ENCODE measurements at places on chromosomes 13 and 19. TPM values are rescaled to one million over a fixed set of nuclear protein-coding genes. Genes with fewer than 3 reads are reported as not detected.

DNA sequence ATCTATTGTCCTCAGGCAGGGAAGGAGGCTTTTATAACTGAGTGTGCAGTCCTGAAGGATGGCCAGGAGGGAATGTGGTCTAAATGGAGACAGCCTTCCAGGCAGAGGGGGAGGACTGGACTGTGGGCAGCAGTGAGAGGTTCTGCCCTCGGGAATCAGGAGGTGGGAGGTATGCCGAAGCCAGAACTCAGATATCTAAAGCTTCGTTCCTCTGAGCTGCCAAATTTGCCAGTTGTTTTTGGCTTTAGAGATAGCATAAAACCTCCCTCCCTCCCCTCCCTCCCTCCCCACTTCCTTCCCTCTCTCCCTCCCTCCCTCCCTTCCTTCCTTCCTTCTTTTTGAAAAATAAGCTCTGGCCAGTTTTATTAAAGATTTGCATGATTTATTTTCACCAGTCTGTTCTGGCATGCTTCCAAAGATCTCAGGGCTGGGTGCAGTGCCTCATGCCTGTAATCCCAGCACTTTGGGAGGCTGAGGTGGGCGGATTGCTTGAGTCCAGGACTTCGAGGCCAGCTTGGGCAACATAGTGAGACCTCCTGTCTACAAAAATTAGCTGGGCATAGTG, 2.4 kb downstream of the MEDAG start:
- H3K27ac ChIP-seq, result no peak overlapping the region
- H3K36me3 ChIP-seq, result no peaks in the 10 kb centered on the region
- H3K27me3 ChIP-seq, result peaks cover 52% of the 10 kb centered on the region
- peaks cover 6% of the 10 kb centered on the region for H3K4me1 ChIP-seq
- H3K4me3 ChIP-seq, result no peak overlapping the region
- DNase-seq, result no peak

GRCh38 chr19:3469638-3470499, 10.5 kb downstream of the SMIM24 start:
- no peak overlapping the region for H3K27ac ChIP-seq
- no peak for DNase-seq
- H3K4me3 ChIP-seq, result no peak overlapping the region
- no peaks in the 10 kb centered on the region for H3K36me3 ChIP-seq
- H3K4me1 ChIP-seq, result no peaks in the 10 kb centered on the region
- no peaks in the 10 kb centered on the region for H3K27me3 ChIP-seq

DNA sequence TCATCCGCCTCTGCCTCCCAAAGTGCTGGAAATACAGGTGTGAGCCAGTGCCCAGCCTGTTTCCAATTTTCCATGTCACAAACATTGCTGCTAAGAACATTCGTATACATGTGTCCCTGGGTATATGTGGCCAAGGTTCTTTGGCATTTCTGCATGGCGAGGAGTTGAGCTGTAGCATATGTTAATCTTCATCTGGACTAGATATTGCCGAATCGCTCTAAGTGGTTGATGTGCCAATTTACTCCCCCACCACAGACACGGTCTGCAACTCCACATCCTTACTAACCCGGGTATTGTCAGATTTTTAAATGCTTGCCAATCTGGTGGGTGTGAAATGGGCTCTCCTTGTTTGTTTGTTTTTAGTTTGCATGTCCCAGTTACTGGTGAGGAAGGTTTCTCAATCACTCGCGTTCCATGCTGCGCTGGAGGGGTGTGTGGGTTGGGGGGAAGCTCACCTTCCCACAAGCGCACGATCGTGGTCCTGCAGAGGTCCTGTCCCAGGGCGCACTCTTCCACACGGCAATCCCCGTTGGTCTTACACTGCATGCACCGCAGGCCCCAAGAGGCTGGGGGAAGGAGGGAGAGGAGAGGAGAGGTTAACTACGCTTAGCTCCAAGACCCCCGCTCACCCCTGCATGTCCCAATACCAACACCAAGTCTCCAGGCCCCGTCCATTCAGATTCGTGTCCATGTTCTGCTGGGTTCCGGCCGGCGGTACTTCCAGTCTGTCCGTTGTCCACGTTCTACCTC, 2.7 kb downstream of the PLAUR start:
- peaks cover 10% of the 10 kb centered on the region for H3K36me3 ChIP-seq
- peaks cover 55% of the 10 kb centered on the region for H3K4me1 ChIP-seq
- H3K27ac ChIP-seq, result no peak overlapping the region
- H3K4me3 ChIP-seq, result no peak overlapping the region
- DNase-seq, result peak; percentile 32

DNA sequence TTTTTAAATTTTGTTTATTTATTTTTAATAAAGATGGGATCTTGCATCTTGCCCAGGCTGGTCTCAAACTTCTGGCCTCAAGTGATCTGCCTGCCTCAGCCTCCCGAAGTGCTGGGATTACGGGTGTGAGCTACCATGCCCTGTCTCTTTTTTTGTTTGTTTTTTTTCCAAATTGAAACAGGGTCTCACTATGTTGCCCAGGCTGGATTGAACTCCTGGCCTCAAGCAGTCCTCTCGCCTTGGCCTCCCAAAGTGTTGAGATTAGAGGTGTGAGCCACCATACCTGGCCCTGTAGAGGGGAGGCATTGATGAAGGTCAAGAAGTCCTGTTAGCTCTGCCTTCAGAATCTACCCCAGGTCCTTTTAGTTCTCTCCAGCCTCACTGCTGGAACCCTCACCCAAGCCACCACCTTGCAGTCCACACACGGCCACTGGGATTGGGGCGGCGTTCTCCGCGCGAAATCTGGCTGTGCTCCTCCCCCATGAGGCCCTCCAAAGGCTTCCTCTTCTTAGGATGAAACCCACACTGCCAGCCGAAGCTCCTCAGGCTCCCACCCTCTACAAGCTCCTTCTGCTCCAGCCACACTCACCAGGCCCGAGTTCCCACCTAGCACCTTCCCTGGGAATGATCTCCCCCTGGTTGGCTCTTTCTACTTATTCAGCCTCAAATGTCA, 34.9 kb downstream of the ACTN4 start:
- H3K27ac ChIP-seq, result no peak overlapping the region
- no peak overlapping the region for H3K4me3 ChIP-seq
- H3K27me3 ChIP-seq, result no peaks in the 10 kb centered on the region
- H3K36me3 ChIP-seq, result no peaks in the 10 kb centered on the region
- no peak for DNase-seq
- peaks cover 99% of the 10 kb centered on the region for H3K4me1 ChIP-seq

DNA sequence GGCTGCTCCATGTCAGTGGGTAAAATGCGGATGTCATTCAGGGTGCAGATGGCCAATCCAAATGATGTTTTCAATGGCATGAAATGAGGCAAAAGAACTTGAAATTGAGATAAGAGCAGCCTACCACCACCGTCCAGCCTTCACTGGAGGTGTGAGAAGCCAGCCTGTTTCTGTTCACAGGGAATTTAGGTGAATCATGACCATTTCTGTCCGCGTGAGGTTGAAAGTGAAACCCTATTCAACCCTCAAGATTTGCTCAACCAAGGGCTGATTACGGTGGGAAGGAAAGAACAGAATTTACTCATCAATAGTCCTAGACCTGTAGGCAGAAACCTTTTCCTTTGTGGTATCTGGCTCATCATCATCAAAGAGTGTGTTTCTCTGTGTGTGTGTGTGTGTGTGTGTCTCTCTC, 370.7 kb downstream of the COG6 start:
- no peaks in the 10 kb centered on the region for H3K27me3 ChIP-seq
- peaks cover 13% of the 10 kb centered on the region for H3K4me1 ChIP-seq
- DNase-seq, result no peak

GRCh38 chr13:107375701-107376340, 807.9 kb upstream of the ARGLU1 start:
- H3K27me3 ChIP-seq, result no peaks in the 10 kb centered on the region
- no peak overlapping the region for H3K4me3 ChIP-seq
- no peaks in the 10 kb centered on the region for H3K36me3 ChIP-seq
- no peak for DNase-seq
- no peak overlapping the region for H3K27ac ChIP-seq

DNA sequence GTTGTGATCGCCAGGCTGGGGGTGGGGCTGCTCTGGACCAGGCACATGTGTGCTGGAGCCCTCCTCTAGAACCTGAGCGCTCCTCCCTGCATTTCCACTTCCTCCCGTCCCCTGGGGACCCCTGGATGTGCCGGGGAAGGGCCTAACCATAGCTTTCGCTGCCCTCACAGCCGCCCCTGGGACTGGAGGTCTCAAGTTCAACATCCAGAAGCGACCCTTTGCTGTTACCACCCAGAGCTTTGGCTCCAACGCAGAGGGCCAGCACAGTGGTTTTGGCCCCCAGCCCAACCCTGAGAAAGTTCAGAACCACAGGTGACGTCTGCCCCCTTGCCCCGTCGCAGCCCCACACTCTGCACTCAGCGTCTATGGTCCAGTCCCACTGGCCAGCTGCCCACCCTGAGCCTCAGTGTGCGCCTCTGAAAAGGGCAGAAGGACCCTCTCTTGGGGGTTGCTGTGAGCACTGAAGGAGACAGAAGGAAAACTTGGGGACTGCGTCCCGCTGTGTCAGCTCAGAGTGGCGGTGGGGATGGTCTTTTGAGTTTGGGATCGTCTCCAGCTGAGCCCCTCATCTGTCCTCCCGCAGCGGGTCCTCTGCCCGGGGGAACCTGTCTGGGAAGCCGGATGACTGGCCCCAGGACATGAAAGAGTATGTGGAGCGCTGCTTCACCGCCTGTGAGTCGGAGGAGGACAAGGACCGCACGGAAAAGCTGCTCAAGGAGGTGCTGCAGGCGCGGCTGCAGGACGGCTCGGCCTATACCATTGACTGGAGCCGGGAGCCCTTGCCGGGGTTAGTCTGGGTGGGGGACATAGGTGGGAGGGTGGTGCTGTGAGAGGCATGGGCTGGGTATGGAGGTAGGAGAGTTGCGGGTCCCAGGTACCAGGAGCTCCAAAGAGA, 6.0 kb downstream of the LENG8 start:
- H3K27ac ChIP-seq, result no peak overlapping the region
- H3K27me3 ChIP-seq, result no peaks in the 10 kb centered on the region
- H3K4me1 ChIP-seq, result peaks cover 42% of the 10 kb centered on the region
- no peak overlapping the region for H3K4me3 ChIP-seq
- peaks cover 98% of the 10 kb centered on the region for H3K36me3 ChIP-seq

GRCh38 chr19:54010474-54010873, 19.0 kb downstream of the CACNG6 start:
- no peaks in the 10 kb centered on the region for H3K36me3 ChIP-seq
- no peak for DNase-seq
- H3K4me3 ChIP-seq, result no peak overlapping the region
- H3K4me1 ChIP-seq, result no peaks in the 10 kb centered on the region

DNA sequence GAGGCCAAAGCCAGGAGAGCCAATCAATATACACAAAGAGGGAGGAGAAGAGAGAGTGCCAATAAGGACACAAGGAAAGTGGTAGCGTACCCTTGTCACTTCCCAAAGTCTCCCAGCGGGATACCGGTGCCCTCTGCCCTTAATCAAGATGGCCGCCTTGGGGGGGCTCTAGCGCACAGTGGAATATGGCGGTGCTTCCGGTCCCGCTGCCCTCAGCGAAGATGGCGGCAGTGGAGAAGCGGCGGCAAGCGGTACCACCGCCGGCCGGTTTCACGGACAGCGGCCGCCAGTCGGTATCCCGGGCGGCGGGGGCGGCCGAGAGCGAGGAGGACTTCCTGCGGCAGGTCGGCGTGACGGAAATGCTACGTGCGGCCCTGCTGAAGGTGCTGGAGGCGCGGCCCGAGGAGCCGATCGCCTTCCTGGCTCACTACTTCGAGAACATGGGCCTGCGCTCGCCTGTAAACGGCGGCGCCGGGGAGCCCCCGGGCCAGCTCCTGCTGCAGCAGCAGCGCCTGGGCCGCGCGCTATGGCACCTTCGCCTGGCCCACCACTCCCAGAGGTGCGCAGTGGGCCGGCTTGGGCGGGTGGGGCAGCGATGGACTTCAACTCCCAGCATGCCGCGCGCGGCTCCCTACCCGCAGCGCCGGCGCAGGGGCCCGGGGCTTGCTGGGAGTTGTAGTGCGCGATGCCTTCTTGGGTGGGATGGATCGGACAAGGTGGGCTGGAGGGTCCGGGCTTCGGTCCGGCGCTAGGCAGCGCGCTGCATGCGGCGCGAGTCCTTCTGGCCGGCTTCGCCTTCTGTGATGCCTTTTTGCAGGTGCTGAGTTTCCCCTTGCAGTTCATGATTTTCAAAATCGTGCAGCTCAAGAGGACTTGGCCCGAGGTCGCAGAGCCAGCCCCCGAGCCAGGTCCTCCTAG, at the start of gene TPGS1:
TPGS1 (plus strand) TSS at position 212 of the 918 bp plus-strand sequence; CDS start at position 222, 10 bp downstream.
- H3K27ac ChIP-seq, result peak within 1 kb of the TSS; percentile 88
- H3K4me3 ChIP-seq, result peak within 1 kb of the TSS; percentile 91
- DNase-seq, result peak; percentile 84
- peaks cover 64% of the 10 kb centered on the region for H3K4me1 ChIP-seq

DNA sequence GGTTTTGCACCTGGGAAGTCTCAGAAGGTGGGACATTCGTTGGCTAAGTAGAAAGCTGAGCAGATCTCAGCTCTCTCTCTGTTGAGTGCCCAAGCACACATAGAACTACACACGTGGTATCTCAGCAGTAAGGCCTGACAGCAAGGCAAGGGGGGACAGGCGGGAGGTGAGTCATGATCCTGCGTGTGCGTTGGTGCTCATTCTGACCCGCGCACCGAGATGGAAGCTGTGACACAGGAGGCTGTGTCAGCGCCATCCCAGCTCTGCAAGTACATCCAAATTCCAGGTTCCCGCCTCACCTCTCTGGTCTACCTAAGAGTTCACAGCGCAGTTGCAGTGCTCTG, 135.7 kb downstream of the USP12 start:
- no peaks in the 10 kb centered on the region for H3K36me3 ChIP-seq
- H3K27ac ChIP-seq, result no peak overlapping the region
- no peak overlapping the region for H3K4me3 ChIP-seq
- DNase-seq, result no peak
- H3K4me1 ChIP-seq, result no peaks in the 10 kb centered on the region
- H3K27me3 ChIP-seq, result no peaks in the 10 kb centered on the region

- peaks cover 18% of the 10 kb centered on the region for H3K4me1 ChIP-seq
- H3K27ac ChIP-seq, result no peak overlapping the region
- H3K36me3 ChIP-seq, result peaks cover 26% of the 10 kb centered on the region
- H3K27me3 ChIP-seq, result no peaks in the 10 kb centered on the region
These were observed 4.4 kb downstream of the SLC39A3 start for GRCh38 chr19:2735374-2735773.

- peak overlapping the region; percentile 81 for H3K27ac ChIP-seq
- no peak for DNase-seq
- H3K27me3 ChIP-seq, result no peaks in the 10 kb centered on the region
- H3K4me1 ChIP-seq, result peaks cover 28% of the 10 kb centered on the region
- H3K4me3 ChIP-seq, result peak overlapping the region; percentile 90
These were observed 737 bp downstream of the XRCC1 start for GRCh38 chr19:43574424-43575155.

- DNase-seq, result no peak
- no peak overlapping the region for H3K27ac ChIP-seq
- no peaks in the 10 kb centered on the region for H3K36me3 ChIP-seq
- no peak overlapping the region for H3K4me3 ChIP-seq
These were observed 14.8 kb upstream of the PROZ start for GRCh38 chr13:113143466-113144254.

- no peak for DNase-seq
- no peak overlapping the region for H3K27ac ChIP-seq
- H3K4me3 ChIP-seq, result no peak overlapping the region
- H3K27me3 ChIP-seq, result no peaks in the 10 kb centered on the region
- no peaks in the 10 kb centered on the region for H3K36me3 ChIP-seq
These were observed 395.9 kb downstream of the KCNRG start for GRCh38 chr13:50410921-50411746.

Gene KLF5
- total RNA-seq, result 10.8 TPM

Gene ZIC5
- total RNA-seq, result not detected

Gene CSNK1A1L
- total RNA-seq, result not detected

Gene UBE2L5
- total RNA-seq, result not detected

Gene RPS19
- total RNA-seq, result 3,668 TPM
